ENCODE measurements at places on chromosomes 3 and 15.

DNA sequence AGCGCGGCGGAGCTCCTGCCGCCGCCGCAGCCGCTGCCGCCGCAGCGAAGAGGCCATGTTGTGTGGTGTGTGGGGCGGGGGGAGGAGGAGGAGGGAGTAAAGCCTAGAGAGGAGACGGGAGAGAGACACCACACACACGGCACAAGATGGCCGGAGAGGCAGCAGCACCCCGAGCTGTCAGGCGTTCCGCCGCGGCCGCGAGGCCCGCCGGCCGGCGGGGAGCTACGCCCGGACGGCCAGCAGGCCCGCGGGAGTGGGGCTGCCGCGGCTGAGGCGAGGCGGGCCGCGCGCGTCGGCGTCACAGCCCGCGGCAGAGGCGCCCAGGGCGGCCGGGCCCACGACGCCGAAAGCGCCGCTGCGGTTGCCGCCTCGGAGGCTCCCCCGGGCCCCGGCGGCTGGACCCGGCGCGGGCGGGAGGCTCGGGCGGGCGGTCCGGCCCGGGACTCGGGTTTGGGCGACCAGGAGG is 17.4 kb upstream of the CHD2 start:
- DNase-seq = no peak

- no peak for DNase-seq
Measured at GRCh38 chr3:77189258-77189657, 149.4 kb downstream of the ROBO2 start.

DNA sequence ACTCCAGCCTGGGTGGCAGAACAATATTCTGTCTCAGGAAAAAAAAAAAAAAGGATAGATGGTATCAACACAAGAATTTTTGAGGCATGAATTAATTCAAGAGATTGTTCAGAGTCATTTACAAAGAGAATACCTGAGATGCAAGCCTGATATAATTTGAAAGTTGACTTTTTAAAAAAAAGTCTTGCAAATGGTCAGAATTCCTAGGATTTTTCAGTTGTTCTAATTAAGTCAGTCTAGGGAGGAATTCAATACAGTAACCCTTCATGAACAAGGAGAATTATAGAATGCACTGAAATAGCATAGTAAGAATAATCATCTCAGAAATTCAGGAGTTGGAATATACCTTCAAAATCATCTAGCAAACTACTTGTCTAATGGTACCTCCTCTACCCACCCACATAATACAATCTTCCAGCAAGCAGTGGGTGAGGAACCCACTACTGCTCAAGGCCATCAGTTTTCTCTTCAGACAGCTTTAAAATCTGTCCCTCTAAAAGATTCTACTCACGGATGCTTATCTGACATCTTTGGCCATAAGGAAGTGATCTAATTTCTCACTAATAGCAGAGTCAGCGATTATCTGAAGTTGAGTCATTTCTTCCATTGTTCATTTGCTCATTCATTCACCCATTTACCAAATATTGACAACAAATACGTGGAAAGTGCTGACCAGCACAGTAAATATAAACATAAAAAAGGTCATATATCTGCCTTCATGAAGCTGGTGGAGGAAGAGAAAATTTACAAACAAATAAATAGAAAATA is 159.6 kb downstream of the GREM1 start:
- DNase-seq = no peak

DNA sequence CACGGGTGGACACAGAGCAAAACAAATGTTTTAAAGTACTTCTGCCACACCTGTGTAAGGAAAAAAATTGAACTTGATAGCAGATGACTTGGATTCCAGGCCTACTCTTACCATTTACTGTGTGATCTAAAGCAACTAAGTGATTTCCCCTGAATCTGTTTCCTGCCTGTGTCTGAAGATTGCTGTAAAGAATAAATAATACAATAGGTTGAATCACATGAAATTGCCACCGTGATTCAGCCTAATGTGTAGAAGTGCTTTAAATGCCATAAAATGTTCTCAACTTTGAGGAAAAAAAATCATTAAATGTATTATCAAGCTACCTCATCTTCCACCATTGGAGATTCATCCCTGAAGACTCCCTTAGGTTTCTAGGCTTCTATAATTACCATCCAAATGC is 27.6 kb upstream of the NUDT16 start:
- DNase-seq = no peak

- DNase-seq = no peak
Measured at GRCh38 chr3:126870608-126871210, 112.2 kb upstream of the PLXNA1 start.

DNA sequence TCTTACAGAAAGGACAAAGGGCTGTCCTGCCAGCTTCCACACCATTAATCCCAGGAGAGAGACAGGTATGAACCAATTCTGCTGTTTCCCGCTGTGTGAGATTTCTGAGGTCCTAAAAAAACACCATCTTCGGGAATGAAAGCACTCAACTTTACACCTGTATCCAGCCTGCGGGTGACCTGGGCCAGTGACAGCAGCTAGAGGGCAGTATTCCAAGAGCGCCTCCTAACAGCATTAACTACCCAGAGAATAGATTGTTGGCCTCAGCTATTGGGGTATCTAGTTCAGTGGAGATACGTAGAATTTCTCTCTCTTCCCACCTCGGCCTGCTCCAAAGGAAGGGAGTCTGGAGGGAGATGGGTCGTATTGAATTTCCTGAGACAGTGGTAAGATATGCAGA is 55.1 kb downstream of the WDR76 start:
- peak; percentile 26 for DNase-seq

DNA sequence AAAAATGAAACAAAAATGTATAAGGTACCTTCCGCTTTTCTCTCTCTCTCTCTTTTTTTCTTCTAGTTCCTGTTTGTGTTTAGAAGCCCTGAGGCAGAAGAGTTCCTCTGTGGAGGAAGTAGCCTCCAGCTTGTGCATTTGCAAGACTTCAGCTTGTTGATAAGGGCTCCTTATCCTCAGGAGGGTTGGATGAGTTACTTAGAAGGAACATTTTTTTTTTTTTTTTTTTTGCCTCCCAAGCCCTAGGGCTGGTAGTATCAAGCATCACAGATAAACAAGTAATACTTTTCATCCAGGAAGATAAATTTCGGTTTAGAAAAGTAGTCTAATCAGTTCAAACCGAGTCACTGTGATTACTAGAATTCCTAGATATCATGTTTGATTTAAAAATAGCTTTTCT is 91.0 kb upstream of the CBLB start:
- DNase-seq = no peak

DNA sequence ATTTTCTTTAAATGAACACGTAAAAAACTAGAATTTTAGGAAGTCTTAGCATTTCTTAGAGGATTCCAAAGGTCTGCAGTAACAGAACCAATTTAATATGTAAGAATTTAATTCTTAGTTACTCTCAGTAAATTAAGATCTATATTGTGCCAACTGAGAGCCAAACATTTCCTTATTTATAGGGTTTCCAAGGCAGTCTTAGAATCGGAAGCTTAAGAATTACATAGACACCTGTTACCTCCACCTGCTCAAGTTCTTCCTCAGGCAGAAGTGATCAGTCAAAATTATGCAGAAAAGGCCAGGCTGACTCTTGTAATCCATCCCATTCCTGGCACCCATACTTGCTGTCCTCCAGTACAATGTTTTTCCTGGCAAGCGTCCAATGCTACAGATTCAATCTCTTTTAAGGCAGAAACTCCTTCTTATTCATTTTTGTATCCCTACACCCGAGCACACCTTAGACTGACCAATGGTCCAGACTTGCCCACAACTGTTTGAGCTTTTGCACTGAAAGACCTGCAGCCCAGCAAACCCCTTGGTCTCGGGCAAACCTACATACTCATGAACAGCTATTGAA is 64.3 kb downstream of the NCEH1 start:
- no peak for DNase-seq
